ENCODE measurements at places on chromosomes 6 and 20.
A peak's percentile ranks its signal among the peaks of the same experiment; 100 is the strongest.

DNA sequence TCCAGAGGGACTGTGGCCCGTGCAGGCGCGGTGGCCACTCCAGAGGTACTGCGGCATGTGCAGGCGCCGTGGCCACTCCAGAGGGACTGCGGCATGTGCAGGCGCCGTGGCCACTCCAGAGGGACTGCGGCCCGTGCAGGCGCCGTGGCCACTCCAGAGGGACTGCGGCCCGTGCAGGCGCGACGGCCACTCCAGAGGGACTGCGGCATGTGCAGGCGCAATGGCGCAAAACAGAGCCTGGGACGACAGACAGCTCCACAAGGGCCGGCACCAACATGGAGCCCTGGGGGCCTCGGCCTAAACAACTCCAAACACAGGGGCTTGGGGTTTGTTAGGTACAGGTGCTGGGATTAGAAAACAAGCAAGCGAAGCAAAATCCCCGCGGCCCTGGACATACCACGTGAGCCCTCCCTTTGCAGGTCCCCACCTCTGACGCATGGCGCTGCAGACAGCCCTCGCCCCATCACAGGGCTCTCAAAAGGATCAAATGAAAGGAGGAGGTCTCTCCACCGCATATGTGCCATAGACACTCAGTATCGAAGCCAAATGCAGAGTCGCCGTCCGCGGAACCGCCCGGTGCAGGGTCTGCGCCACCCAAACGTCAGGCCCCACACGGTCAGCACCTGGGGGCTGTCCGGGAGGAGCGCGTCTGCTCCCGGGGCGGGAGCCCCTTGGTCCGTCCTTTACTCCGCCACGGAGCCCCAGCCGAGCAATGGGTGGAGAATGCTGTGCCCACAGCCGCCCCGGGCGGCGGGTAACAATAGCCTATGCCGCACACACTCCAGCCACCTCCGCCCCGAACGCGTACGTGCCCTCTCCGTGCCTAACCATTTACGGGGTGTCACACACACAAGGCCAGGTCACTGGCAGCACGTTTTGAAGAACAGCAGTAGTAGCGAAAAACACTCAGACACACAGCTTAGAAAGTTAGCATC lies 85.7 kb downstream of the TAF4 start:
- DNase-seq = no peak

DNA sequence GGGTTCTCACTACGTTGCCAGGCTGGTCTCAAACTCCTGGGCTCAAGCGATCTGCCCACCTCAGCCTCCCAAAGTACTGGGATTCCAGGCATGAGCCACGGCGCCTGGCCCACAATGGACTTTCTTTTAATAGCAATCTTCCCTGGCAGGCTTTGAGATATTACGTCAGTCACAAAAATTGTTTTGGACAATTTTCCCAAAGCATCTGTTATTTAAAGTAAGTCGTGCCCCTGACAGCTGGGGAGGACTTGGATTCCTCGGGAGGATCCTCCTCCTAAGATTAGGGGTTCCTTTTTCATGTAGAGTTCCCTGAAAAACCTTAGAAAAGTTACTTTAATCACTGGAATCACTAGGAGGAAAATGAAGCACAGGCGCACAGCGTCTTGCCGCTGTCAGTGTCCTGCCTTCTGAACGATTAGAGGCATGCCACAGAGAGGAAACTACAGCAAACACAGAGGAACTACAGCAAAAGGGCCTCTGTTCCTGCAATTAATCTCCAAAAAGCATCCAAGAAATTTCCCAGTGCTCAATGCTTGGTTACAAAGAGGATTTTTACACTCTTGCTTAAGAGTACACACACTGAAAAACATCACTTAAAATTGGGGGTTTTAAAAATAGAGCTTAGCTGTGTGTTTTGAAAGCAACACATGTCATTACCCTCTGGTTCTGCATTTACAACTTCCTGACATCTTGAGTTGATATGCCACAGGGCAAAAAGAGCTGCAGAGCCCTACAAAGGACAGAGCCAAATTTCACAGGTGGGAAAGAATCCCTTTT lies 4.5 kb downstream of the ACSS1 start:
- DNase-seq = peak; percentile 69

- DNase-seq = no peak
These were observed 35.5 kb downstream of the HLA-F start for GRCh38 chr6:29758761-29759160.

DNA sequence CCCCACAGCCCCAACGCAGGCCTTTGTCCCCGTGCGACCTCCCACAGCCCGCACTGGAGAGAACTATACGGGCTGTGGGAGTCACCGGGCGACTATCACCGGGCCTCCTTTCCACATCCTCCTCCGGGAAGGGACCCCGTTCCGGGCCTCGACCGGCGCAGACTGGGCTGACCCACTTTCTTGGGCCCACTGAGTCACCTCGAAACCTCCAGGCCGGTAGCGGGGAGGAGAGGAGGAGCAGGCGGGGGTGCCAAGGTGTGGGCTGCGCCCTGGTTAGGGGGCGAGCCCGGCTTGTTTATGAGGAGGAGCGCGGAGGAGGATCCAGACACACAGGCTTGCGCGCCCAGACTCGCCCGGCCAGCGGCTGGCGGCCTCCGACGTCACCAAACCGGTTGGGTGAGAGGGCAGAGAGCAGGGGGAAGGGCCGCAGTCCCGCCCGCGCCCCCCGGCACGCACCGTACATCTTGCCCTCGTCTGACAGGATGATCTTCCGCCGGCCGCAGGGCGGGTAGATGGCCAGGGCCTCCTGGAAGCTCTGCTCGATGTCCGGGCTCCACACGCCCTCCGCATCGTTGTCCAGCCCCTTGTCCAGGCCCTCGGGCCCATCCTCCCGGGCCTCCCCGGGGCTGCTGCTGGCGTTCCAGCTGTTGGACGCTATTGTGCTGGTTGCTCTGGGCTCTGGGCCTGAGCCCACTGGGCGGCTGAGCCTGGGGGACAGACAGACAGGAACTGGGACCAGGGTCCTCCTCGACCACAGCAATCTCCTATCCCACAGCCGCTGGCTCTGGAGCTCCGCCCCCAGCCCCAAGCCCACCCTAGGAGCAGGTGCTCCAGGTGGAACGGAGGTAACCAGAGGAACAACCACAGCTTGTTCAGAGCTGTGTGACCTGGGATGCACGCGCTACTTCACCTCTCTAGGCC lies 10.6 kb downstream of the TEAD3 start:
- DNase-seq = no peak

DNA sequence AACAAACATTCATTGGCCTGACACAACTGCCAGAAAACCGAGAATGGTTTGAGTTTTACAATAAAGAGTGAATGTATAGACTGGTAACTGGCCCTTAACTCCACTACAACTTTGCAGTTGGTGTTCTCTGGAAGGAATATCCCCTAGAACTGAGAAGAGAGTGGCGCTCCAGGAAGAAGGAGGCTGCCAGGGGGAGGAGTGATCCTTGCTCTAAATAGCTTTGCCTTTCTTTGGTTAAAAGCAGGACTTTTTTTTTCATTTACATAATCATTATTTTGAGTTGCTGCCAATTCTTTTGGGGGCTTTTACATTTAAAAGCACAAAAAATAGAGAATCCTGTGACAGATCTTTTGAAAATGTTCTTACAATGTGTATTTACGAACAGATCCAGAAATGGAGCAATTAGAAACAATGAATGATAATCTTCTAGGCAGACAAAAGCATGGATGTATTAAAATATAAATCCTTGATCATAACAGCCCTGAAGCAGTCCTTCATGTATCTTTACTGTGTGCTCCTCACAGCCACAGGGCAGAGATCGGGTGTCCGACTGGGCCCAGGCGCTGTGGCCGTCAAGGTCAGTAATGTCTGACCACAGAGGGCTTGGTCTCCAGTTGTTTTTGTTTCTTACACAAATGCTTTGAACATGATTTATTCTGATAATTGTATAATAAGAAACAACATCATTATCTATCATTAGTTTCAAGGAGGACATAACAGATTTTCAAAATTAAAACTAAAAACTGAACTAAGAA lies 612.2 kb downstream of the HDGFL1 start:
- DNase-seq = no peak

DNA sequence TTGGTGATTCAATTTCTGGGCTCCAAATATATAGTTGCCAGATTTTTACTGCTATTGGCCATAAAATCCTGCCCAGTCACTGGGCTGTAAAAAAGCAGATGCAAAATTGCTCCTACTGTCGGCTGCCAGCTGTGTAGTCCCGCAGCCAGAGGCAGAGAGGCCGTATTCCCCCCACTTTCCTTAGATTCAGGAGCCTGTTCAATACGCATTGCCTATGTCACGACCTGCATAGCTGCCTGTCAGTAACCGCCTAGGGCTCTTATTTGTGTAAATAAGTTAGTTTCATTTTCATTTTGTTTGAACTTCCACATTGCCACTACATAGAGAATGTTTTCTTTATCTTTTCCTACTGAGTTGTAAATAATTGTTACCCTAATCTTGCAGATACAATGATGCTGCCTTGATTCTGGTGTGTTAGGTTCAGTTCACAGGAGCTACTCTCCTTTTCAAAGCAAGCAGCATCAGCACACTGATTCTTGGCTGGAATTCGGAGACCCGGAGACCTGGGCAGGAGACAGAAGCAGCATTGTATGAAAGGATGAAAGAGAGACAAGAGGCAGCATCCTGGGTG lies 46.0 kb upstream of the UST start:
- DNase-seq = peak; percentile 49

GRCh38 chr20:17665756-17666155 lies 16.3 kb downstream of the RRBP1 start:
- no peak for DNase-seq

DNA sequence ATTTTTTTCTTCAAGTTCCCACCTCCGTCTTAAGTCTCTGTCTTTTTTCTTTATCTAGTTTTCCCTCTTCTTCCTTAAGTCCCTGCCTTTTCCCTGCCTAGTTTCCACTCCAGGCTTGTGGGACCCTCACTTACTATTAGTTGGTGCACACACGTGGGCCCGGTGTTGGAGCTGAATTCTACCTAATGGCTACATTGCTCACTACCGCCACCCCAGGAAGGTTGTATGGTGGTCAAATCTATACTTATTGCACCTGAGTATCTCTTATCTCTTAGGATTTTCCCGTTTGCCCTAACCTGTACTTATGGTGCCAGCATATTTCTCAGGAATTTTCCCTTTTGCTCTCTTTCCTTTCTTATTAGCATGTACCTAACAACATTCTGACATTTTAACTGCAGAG lies 692.8 kb downstream of the EPM2A start:
- DNase-seq = no peak

DNA sequence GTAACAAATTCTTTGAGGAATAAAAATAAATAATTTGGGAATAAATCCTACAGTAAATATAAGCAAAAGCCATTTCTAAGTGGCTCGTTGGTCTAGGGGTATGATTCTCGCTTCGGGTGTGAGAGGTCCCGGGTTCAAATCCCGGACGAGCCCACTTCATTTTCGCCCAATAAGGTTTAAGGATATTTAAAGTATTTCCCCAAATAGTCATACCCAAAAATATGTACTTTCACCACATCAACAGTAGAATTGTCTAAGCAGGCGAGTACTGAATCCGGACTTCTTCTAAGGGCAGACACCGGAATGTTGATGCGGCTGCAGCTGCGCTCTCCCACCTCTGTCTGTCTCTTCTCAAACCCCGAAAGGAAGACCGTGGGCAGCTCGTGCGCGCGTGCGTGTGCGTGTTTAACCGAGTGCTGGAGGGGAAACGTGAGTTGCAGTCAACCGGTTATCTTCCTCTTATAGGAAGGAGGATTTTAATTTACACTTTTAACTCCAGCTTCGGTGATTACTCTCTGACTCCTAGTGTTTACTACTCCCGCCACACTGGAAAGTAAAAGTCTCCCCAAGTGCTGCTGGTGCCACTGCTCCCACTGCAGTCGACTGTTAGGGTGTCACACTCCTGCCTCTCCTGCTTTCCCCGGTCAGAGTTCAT lies 155.7 kb upstream of the PRSS16 start:
- peak; percentile 75 for DNase-seq

- peak; percentile 93 for DNase-seq
These were observed 12.1 kb upstream of the OCSTAMP start for GRCh38 chr20:46562373-46563169.

- DNase-seq = no peak
These were observed 164.2 kb upstream of the AKAP12 start for GRCh38 chr6:151075527-151075926.

DNA sequence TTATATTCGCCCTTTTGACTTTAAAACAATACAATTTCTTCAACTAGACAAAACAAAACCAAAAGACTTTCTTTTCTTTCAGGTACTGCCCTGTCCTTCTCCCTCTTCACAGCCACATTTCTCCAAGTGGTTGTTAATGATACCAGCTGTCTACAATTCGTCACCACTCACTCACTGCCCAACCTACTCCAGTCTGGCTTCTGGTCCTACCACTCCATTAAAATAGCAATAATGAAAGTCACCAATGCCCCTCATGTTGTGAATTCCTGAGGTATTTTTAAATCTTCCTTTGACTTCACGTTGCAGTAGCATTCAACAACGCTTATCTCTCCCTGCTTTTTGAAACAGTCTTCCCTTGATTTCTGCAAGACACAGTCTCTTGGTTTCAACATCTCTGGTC lies 11.6 kb upstream of the MAN1A1 start:
- no peak for DNase-seq

DNA sequence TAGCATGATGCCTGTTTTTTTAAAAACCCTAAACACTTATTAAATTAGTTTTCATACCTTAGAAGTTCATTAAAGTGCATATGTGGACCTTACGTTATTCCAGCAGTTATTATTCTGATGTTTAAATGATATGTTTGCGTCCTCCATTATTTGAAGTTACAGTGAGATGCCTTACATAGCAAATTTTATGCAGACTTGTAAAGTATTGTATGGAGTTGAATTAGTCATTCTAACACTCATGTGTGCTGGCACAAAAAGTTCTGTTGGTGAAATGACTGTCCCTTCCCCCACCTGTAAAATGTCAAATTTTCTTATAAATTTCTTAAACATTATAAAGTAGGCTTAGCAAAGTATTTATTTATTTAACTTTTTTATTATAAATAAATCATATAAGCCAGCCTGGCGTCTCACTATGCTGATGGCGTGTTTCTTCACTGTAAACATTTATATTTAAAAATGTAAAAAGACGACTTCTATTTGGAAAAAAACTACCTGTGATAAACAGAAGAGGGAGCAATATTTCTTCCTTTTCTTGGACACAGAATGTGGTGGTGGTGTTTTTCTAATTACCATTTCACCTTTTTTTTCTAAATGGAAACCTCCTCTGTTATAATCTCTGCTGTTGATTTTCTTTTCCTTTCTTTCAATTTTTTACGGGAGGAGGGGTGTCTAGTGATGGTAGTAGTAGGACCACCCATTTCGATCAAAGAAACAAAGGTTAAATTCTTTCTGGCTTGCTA lies 155.4 kb downstream of the RFPL4B start:
- DNase-seq = peak; percentile 53

GRCh38 chr20:59977086-59977485 lies 18.9 kb downstream of the CDH26 start:
- DNase-seq = no peak

DNA sequence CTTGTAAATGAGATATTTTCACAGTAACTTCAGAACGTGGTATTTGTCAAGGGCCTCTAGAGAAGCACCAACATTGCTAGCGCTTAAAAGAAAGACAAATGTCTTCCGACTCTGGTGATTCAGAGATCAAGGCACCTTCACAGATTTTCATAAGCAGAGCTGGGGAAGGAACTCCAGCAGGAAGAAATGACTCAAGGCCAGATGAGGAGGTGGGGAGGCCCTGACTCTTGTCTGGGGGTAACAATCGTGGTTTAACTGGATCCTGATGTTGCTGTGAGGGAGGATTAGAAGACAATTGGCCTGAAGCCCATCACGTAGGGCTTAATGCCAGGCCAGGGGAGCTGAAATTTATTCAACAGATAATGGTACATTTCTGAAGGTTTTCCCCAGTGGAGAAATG lies 122.9 kb upstream of the QKI start:
- no peak for DNase-seq
